Caco-2 (cell line): ENCODE measurements at places on chromosomes 12 and 14. TPM values are rescaled to one million over a fixed set of nuclear protein-coding genes. Genes with fewer than 3 reads are reported as not detected.
A peak's percentile ranks its signal among the peaks of the same experiment; 100 is the strongest.

- peak; percentile 69 for DNase-seq
Measured at GRCh38 chr14:76267322-76268046, 108.5 kb upstream of the ESRRB start.

DNA sequence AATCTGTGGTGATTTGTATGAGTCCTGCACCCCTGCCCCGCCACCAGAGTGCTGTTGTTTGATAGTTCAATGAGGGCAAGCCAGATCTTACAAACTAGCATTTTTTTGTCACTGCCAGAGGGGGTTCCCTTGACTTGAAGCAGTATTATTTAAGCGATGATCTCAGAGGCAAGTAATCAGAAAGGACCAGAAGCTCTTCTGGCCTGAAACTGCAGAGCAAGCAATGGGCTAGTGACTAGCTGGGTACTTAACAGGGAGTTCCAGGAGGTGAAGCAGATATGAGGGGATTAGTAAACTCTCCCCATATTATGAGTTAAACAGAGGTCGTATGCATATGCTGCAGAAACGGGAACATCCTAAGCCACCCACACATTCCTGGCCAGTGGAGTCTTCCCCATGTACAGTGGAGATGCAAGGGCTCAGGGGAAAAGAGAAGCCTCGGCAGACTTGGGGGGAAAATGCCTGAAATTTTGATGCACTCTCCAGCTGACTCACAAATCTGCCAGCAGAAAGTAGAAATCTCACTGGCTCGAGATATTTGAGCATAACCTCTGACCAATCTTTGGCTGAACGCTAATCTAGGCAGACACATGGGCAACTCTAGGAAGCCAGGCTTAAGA, 8.3 kb upstream of the CRACR2A start:
- DNase-seq = no peak

- no peak for DNase-seq
Measured at GRCh38 chr14:75479770-75480600, 42.3 kb upstream of the BATF start.

GRCh38 chr14:100727873-100728240, 1.2 kb downstream of the DLK1 start:
- no peak for DNase-seq

- no peak for DNase-seq
Measured at GRCh38 chr14:23436327-23437132, 1.1 kb upstream of the MYH7 start.

DNA sequence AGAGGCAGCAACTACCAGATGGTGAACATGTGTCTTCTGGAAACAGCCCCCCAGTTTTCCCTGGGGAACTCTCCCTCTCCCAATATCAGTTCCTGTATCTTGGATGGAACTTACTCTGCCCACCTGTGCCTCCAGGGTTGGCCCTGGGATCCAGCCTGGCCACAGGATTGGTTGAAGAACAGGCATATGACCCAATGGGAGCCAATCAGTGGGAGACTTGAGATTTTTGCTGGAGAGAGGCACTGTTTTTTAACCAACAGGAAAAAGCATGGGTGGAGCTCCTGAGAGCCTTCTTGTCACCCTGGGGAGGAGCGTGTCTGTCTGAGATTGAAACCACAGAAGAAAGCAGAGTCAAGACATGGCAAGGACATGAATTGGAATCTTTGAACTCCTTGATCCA, 33.6 kb upstream of the COX6A1 start:
- no peak for DNase-seq

DNA sequence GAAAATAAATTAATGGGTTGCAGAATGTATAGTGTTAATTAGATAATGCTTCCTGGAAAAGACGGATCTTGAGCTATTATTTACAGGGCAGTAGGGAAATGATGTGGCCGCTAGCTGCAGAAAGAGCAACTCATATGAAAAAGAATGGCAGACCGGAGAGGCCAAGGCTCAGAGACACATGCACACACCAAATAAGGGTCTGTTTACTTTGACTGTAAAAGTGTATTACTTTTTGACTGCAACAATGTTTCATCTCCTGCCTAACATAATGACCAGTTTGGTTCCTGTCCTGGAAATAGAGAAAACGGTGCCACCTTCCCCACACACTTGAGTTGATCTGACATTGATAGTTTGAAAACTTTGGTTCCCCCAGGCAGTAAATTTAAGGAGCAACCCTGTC, 290.9 kb downstream of the CACNA1C start:
- DNase-seq = no peak

- DNase-seq = peak; percentile 64
Measured at GRCh38 chr14:92565718-92566115, 52.1 kb downstream of the RIN3 start.

DNA sequence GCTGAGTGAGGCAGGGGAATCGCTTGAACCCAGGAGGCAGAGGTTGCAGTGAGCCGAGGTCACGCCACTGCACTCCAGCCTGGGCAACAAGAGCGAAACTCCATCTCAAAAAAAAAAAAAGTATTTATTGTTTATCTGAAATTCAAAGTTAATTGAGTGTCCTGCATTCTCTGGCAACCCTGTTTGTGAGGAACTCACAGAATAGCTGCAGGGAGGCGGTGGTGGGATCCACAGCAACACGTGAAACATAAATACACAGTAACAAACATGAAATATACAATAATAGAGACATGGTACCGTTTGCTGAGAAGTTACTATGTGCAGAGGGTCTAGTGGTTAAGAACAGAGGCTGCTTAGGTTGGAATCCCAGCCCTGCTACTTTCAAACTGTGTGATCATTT, 43.7 kb upstream of the RFLNA start:
- no peak for DNase-seq

Gene AICDA
- total RNA-seq = not detected in 2 replicates

Gene WNT1
- total RNA-seq = 0.63 TPM in 1 of 2 replicates, not detected in the other

Gene CORO1C
- 176 and 195 TPM in 2 replicates for total RNA-seq

Gene GLIPR1L1
- not detected in 2 replicates for total RNA-seq

Gene C1QL4
- total RNA-seq = 2.6 and 3.6 TPM in 2 replicates
